ENCODE measurements at places on chromosomes 7 and 10.

GRCh38 chr10:113985297-113985844 lies 58.3 kb upstream of the ADRB1 start:
- no peak for DNase-seq

DNA sequence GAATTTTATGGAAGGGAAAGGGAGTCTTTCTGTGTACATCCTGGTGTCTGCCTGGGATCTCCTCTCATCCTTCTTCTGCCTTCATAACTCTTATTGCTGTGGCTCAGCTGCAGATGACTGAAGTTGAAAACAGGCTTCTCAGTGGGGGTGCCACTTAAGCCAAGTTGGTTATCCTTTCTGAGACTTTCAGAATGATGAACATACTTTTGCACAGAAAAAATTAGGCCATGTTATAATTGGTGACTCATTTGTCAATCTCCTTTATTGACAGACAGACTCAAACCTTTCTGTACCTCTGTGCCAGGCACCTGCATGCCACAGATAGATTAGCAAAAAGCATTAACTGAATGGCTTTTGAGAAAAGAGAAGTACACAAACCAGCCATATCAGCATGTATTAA lies 430.3 kb downstream of the SORCS1 start:
- no peak for DNase-seq

DNA sequence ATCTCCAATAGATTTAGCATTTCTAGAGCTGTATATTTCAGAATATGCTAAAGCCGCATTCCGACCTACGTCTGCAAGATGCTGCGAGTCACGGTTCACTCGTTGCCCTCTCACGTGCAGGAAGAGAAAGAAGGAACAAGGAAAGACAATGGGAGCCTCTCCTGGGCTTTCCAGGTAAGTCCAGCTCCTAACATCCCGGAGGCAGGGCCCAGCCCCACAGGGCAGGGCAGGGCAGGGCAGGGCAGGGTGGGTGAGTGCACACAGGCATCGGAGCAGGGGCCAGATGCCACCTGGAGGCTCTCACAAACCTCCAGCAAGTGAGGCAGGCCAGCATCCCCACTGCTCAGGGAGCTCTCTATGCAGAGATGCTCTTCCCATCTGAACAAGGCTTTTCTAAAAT lies 50.8 kb downstream of the VOPP1 start:
- DNase-seq = no peak

GRCh38 chr7:46123-46829 lies 146.1 kb upstream of the FAM20C start:
- DNase-seq = no peak

DNA sequence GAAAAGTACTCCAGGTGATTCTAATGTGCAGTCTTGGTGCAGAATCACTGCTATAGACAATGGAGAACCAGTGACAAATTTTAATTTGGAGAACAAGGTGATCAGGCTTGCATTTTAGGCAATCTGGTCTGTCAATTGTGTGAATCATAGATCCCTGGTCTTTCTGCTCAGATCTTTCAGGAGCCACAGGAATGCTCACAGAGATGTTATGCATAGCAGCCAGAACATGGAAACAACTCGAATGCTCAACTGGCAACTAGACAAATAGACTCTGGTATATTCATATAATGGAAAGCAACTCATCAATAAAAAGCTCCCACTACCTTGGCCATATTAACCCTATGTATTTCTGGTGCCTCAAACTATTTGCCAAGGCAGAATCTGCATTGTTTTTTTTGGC lies 209.1 kb downstream of the PHF14 start:
- no peak for DNase-seq
